Omental fat pad (tissue), 4 donors: ENCODE measurements at places on chromosomes 3 and 15.

DNA sequence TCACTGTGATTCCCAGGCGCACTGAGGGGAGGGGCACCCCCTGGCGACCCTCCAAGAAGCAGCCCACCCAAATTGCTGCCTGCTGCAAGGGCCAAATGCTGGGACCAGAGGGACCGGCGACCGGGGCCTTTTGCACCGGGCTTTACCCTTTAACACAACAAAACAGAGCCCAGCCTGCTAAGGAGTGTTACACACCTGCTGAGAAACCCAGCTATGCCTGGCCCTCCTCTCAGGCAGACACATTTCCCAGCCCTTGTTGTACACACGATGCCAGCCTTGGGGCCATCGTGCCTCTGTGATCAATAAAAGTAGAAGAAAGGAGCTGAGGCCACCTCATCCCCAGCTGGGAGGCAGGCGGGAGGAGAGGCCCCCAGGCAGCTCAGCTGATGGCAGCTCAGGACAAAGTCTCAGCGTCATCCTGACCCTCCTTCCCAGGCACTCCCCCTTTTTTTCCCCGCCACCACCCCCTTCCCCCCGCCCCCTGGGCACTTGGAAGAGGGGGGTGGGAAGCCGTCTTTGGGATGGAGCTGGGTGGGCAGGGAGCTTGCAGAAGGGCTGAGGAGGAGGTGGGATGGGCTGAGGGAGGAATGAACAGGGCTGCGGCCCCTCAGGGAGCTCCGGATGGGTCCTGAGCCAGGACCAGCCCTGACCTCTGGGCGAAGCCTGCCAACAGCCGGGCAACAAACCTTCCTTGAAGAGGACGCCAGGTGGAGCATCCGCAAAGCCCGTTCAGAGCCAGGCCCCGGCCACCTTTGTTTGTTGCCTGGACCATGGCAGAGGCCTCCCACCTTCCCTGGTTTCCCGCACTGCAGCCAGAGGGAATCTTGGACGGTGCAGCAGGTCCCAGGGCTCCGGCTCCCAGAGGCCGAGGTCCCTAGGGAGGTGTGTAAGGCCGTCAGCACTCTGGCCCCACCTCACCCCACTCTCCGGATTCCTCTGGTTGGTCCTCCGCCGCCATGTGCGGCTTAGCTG lies 45.9 kb upstream of the SEC61A1 start:
- no peak for DNase-seq

GRCh38 chr3:100149713-100150415 lies 35.6 kb upstream of the FILIP1L start:
- DNase-seq: no peak

- no peak for DNase-seq
Measured at GRCh38 chr3:157420606-157421130, 16.0 kb upstream of the PTX3 start.

GRCh38 chr3:110887176-110887575 lies 184.4 kb upstream of the NECTIN3 start:
- DNase-seq: no peak

DNA sequence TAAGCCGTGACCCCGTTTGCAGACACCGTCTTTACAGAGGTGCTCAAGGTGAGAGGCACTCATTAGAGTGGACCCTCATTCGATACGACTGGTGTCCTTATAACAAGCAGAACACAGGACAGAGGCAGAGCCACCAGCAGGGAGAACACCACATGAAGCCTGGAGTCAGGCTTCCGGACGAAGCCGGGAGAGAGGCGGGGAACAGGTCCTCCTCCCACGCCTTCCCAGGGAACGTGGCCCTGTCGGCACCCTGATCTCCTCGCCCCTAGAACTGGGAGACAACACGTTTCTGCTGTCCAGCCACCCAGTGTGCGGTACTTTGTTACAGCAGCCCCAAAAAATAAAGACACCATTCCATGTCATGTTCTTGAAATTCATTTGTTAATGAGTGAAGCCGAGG lies 33.6 kb downstream of the ZDHHC19 start:
- DNase-seq: no peak

GRCh38 chr3:15591242-15591641 lies 10.1 kb downstream of the HACL1 start:
- no peak for DNase-seq
